Hepatic stellate cell (primary cell): ENCODE measurements at places on chromosomes 7 and 10.

- no peak for DNase-seq
Observed at GRCh38 chr10:49735161-49735560, 27.0 kb downstream of the OGDHL start.

- no peak for DNase-seq
Observed at GRCh38 chr7:2044311-2044882, 188.3 kb downstream of the MAD1L1 start.

GRCh38 chr10:22379059-22379458 lies 33.8 kb downstream of the SPAG6 start:
- DNase-seq, result no peak

DNA sequence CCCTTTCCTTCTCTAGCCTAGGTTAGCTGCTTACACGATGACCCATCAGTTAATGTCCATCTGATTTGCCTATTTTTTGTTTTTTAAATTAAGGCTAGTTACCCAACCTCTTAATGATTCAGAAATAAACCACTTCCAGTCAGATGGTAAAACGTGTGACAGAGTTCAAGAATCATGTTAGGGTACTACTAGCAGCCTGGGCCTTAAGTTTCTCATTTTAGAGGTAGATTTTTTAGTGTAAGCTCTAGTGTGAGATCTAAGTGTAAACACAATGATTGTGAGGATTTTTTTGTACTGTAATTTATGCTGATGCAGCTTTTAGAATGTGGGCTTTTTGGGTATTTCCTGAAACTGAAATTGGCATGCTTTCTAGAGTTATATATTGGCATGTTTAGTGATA lies 130.0 kb downstream of the CDK14 start:
- no peak for DNase-seq

GRCh38 chr7:1848013-1848640 lies 178.1 kb downstream of the ELFN1 start:
- DNase-seq, result no peak

GRCh38 chr10:1213252-1214070 lies 157.3 kb downstream of the WDR37 start:
- no peak for DNase-seq

DNA sequence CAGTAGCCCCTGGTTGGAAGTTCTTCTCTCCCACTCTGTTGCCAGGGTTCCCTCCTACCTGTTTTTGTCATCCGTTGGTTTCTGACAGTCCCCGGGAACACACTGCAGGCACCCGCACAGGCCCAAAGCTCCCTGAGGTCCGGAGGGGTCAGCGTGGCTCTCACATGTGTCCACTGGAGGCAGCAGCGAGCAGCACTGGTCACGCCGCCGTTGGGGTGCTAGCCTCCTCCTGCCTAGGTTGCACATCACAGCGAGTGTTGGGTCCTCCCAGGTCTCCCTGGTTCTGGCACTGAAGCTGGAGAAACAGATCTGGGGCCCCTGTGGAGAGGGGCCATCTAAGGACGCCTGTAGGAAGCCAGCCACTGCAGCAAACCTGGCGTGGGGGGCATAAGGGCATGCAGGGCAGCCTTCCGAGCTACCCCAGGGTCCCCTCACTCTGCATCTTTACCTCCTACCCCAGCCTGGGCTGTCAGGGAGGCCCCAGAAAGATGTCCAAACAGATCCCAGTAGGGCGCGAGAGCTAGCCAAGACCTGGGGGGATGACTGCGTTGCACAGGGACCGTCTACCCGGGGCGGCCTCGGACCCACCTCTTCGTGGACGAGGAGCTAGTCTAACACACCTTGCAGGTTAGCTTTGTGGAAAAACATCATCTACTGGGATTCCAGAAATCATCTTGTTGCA lies 28.9 kb downstream of the LRRC27 start:
- DNase-seq, result no peak

DNA sequence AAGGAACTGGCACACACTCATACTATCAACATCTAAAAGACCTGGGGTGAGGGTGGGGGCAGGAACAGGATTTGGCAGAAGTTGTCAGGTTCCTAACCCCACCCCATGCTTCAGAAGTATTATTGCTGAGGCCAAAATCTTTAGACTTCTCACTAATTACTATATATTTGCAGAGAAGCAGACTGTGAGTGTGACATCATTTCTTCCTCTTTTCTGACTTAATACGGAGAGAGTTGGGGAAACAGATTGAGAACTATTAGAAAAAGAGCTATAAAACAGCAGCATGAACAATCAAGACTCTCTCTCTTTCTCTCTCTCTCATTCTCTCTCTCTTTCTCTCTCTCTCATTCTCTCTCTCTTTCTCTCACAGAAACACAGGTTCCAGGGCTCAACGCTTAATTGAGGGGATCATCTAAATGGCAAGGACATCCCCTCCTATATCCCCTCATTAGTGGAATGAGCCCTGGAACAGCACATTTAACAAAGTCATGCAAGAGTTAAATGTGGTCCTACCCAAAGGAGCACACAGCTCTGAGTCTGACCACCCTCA lies 94.8 kb downstream of the KCNMA1 start:
- DNase-seq, result no peak

DNA sequence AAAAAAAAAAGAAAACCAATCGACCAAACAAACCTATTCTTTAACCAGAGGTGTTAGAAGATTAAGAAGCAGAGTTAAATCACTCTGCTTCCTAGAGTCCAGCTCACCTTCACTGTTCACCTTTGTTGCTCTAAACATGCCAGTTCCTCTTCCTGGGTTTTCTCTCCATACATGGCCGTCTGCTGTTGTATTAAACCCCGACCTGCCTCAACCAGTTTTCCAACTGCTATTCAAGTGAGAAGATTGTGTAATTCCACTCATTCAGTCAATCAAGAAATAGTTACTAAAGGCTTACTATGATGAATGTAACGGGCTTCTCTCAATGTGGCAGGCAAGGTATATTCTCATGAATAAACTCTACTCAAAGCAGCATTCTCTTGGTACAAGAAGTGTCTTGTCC lies 8.8 kb downstream of the AASS start:
- DNase-seq, result no peak

DNA sequence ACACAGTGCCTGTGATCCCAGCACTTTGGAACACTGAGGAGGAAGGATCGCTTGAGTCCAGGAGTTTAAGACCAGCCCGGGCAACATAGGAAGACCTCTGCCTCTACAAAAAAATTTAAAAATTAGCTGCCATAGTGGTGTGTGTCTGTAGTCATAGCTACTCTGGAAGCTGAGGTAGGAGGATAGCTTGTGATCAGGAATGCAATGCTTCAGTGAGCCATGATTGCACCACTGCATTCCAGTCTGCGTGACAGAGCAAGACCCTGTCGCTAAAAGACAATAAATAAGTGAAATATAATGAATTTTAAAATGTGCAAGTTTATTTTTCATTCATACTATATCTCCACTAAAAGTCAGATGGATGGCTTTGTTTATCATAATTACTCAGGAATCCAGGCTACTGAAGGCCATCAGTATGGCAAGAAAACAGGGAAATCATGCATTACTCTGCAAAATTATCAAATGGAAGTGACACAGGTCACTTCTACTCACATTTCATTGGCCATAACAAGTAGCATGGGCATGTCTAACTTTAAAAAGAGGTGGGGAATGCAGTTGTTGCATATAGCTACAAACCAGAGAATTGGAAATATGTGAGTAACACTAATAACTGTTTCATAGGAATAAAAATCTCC lies 32.9 kb upstream of the FAM3C start:
- DNase-seq, result no peak
